ENCODE measurements at places on chromosomes 7 and 10.

DNA sequence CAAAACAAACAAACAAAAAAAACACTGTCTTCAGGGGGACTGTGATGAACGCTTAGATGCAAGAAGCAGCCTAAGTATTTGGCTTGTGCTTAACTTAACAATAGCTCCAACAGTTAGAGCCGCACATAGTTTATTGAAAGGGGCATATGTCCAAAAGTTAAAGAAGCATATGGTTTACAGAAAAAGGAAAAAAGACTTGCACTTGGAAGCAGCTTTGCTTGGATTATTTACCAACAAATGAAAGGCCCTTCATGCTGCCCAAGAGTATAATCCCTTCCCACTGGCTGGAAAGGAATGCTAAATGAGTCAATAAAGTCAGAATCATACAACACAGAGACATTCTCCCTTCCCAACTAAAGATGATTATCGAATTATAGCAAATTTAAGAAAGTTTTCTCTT, 77.9 kb downstream of the GLI3 start:
- DNase-seq = no peak

DNA sequence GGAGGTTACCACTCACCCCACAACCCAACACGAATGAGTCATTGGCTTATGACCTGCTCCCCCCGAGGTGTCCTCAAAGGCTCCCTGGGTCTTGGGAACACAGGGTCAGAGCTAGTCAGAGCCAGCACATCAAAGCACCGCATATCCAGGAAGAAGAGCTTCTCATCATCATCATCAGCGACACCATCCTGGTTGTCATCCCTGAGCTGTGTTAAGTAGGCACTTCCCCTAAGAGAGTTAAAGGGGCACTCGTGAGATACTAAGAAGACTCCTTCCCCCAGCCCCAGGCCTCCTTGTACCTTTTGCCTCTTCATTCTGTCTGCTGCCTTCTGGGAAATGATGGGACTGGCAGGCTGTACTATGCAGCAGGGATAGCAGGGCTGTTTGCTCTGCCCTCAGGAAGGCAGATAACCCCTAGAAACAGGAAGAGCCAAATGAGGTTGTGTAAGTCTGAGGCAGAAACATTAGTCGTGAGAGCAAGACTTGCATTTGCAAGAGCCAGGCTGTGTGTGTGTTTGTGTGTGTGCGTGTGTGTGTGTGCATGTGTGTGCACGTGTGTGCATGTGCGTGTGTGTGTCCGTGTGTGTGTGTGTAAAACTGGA, 11.1 kb upstream of the CPA1 start:
- DNase-seq = peak; percentile 31

DNA sequence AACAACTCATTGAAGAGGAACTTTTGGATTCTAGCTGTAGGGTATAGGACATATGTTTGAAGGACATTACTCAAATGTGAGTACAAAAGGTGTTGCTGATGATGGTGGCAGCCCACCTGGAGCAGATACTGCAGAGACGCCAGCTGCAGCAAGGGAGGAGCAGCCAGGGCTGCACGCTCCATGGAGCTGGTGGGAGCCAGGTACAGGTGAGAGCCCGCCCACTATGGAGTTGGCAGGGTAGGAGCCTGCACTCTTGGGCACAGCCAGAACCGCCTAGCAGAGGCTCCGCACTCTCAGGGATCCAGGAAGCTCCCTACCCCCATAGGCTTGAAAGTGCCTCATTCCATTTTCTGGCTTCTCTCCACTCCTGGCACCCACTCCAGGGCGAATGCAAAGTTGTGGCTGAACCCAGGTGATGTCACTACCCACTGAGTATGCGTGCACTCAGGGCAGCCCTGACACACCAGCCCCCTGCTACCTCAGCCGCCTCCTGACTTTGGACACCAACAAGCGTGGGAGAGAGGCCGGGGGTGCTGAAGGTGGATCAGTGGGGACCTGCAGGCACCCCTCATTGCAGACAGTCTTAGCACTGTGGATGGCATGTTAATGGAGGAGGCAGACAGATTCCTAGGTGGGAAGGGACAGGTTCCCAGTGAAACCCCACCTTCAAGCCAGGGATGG, 761.1 kb downstream of the IPMK start:
- DNase-seq = no peak

- no peak for DNase-seq
Measured at GRCh38 chr10:133418289-133418993, 6.0 kb downstream of the SPRN start.

DNA sequence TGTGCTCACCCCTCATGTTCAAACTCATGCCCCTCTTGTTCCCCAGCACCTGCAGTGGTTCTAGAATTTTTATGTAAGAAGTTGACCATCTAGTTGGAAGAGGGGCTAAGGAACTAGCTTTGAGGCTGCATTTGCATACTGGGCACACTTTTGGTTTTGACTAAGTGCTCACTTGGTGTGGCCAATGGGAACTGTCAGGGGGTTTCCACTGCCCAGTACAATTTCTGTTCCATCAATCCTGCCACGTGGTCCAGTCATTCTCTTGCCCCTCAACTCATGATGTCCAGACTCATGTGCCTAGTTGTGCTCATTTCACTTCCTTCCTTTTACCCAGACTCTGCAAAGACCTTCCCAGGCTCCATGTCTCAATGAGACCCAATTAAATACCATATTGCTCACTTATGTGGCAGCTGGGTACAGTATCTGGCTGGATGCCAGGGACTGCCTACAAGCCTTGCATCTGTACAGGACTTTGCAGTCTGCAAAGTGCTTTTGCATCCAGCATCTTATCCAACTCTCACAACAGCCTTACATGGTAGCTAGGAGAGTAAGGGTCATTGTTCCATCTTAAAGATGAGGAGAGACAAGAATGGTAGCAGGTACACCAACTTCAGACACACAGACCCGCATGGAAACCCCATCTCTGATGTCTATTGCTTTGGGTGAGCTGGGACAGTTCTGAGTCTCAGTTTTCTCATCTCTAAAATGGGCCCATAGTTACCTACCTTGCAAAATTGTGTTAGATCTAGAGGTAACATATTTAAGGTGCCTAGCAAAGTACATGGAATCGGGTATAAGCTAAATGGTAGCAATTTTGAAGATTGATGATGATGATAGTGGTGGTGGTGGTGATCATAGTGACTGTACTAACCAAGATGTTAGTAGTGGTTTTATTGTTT, 30.1 kb upstream of the KCNMA1 start:
- peak; percentile 7 for DNase-seq

DNA sequence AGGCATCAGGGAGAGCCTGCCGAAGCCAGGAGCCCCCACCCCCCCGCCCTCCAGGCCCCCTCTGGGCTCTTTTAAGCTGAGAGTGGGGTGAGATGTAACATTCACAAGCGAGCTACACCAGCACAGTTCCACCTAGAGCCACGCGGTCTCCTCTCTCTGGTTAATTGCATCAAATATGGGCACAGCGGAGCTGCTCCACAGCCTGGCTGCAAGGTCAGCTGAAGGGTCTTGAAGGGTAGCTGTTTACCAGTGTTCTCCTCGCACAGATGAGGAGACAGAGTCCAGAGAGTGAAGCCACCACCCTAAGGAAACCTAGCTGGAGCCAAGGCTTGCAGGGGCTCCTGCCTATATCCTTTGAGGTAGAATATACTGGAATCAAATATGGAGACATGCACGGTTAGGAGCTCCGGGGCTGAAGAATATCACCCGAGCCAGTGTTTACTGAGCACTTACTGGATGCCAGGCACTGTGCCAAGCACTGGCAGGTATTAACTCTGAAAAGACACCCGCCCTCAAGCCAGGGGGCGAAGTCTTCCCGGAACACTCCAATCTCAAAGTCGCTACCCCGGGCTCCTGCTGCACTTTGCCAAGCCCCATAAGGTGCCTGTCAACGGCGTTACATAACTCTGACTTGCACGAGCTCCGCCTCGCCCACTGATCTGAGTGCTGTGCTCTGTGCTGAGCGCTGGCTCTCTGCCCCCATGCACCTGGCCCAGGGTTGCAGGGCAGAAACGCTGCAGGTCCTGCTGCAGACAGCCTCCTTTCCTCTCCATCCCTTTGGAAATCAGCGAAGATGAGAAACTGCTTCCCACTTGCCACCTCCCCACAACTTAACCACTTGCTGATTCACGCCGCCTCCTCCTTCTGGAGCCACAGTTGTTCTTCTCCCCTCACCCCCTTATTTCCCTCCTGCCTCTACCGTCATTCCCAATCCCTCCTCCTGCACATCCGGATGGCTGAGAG, 5.4 kb downstream of the CHST15 start:
- DNase-seq = no peak

GRCh38 chr10:27944005-27944404, 54.9 kb downstream of the ODAD2 start:
- DNase-seq = no peak

- DNase-seq = no peak
Measured at GRCh38 chr10:22244001-22244400, 26.2 kb upstream of the EBLN1 start.

DNA sequence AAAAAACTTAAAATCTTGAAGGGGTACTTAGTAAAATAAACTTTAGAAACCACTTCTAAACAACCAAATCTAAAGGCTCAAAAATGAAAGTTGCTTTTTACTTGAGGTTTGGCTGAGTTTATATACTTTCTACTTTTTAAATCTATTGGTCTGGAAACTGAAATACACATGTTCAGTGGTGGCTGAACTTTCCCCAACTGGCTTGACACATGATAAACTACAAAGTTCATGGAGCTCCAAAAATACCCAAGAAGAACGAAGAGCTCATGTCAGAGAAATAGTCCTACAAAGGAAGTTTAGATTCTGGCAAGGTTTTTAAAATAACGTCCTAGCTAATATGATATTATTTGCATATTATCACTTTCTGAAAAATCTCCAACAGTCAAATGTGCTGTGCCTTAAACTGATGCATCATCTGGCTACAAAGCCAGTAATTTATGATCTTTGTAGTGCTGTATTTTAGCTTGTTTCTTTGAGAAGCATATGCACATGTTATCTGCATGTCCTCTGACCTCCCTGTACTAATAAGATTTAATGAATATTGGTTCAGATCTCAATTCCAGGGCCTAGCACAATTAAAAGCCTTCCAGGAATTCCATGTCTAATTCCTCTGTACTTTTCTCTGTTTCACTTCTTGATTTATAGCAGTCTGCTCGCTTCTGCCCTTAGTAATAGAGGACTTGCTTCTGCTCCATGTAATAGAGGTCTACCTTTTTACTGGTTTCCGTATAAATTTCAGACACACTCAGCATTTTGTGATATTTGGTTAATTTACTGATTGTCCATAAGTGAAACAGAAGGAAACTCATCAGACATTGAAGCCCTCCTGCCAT, 28.2 kb downstream of the SEMA3C start:
- DNase-seq = no peak

- no peak for DNase-seq
Measured at GRCh38 chr10:1171586-1171985, 115.4 kb downstream of the WDR37 start.

- DNase-seq = no peak
Measured at GRCh38 chr7:7099584-7100014, 82.7 kb upstream of the C1GALT1 start.

DNA sequence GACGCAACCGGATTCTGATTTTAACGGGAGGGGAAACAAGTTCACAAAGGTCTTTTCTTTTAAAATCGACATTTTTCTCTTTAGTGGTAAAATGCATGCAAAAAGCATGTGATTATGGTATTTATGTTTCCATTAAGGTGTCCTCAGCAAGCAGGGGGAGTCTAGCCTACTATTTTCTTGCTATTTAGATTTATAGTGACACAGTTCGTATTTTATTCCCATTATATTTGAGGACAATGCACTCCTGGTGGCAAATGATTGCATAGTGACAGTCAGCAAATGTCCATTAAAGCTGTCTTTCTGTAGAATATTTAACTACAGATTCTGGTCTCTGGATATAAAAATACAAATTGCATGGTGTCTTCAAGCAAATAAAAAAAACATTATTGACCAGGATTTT, 554.2 kb downstream of the PARD3 start:
- no peak for DNase-seq

Data from Jurkat, Clone E6-1 (cell line).